ENCODE measurements at places on chromosomes 2 and 18. TPM values are rescaled to one million over a fixed set of nuclear protein-coding genes. Genes with fewer than 3 reads are reported as not detected.

The CFAP65 gene
- total RNA-seq = 0.34 TPM

The GALNT13 gene
- not detected for total RNA-seq

DNA sequence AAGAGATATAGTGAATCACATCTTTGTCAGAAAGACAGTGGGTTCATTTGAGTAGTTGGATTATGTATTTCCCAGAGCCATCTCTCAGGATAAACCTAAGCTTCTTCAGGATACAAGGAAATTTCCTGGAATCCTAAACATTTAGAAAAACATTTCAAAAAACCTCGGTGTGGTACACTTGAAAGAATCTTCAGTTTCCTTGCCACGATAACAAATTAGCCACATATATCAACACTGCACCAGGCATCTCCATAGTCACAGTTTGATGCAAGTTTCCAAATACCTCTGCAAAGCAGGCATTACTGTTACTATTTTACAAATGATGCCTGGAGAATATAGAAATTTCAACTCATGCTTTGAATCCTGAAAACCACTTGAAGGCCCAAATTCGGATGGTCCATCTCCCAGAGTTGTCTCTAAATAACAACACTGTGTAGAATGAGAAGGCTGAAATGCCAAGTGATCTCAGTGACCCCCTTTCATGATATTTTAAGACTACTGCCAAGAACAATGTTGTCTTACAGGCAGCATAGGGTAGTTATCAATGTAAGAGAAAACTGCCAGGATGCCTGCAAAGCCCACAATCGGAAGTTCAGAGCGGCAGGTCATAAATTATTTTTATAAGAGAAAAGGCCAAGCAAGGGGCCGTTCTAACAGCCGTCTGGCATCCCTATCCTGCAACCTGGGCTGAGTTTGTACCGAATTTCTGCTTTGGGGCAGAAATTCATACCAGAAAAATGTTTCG is 307.9 kb downstream of the TXNL1 start:
- no peak for DNase-seq

- DNase-seq = no peak
Measured at GRCh38 chr2:140086964-140087363, 1306.8 kb upstream of the NXPH2 start.

The HOXD13 gene
- total RNA-seq = not detected

The LOXHD1 gene
- not detected for total RNA-seq

The TWIST2 gene
- total RNA-seq = not detected

- DNase-seq = no peak
Measured at GRCh38 chr18:37873416-37873815, 307.8 kb upstream of the CELF4 start.
